ENCODE measurements at places on chromosomes 2 and 18.

DNA sequence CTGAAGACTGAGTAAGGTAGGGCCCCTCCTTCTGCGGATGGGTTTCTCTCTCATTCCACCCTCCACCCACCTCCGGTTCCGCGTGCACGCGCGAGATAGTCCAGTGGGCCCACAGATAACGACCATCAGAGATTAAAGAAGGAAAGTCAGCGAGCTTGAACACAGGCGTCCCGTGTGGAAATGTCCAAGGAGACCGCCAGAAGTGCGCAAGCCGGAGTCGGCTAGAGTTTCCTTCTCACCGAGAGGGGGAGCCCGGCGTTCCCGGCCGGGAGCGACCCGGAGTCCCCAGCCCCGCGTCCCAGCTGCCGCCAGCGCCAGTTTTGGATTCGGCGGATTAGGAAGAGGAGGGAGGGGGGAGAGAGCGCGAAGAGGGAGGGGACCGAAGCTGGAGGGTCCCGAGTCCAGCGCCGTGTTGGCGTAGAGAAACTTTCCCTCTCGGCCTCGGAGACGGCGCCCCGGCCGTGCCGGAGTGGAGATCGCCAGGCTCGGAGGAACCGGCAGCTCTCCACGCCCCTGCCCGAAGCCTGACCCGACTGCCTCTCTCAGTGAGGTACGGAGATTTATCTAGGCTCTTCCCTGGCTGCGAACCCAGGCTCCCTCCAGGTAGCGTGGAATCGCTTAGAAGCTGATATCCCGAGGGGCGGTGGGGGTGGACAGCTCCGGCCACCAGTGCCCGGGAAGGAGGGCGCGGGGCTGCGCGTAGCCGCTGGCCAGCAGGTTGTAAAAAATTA lies at the start of gene GULP1:
GULP1 (plus strand) TSS at position 258 of the 731 bp plus-strand sequence. CDS start 185,829 bp downstream, outside the sequence.
- DNase-seq, result peak; percentile 37

- DNase-seq, result no peak
Measured at GRCh38 chr2:69139778-69140670, 127.0 kb downstream of the ANTXR1 start.

GRCh38 chr2:24077879-24078278 lies 1.8 kb upstream of the SF3B6 start:
- no peak for DNase-seq

DNA sequence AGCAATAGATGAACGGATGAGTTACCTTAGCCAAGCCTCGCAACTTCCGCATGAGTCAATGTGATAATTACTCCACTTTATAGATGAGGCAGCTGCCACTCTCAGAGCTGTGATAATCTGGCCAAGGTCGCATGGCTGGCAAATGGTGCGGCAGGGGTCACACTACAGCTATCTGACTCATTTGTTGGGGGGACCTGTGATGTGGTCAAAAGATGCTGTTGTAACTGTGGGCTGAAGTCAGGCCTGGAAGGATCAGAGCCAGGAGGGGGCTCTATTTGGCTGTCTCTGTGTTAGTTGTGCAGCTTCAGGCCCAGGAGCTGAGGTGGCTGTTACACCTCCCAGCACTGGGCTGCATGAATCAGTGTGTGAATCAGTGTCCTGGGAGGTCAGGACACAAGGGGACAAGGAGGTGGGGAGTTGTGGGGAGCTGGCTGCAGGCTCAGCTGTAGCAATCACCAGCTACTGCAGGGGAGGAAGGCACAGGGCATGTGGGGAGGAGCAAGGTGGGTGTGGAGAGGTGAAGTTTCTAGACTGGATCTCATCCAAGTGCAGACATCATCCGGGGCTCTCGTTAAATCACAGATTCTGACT lies 33.1 kb downstream of the NGEF start:
- no peak for DNase-seq

DNA sequence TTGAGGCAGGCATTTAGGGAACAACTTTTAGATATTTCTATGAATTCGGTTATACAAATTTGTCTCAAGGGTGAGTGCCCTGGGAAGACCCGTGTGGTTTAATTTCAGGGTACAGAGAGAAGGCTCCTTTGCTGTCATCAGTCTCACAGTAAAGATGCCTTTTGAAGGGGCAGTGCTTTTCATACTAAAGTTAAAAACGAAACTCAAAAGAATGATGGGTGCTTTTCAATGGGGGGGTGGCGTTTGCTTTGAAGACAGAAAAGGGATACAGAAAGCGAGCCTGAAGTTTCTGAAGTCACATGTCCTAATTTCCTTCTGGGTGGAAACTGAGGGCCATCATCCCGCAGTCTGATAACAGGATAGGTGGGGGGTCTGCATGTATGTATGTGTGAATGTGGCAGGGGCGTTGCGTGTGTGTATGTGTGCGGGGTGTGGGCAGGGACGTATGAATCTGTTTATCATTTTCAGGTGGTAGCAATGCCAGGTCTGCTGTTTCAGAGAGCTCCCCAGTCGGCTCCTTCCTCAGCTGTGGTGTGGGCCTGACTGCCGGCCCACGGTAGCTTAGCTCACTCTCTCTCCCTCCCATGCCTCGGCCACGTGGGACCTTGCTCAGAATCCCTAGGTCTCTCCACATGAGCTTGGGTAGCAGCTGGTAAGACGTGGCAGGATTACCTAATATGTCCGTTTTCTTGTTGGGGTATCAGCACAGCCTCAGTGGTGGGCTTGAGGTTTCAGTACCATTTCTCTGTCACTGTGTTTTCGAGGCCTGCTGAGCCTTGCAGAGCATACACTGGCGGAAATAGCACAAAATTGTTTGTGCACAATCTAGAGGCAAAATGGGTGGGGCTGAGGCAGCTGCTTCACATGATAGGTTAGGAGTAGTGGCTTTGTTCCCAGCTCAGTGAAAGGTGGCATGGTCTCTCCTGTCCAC lies 32.7 kb downstream of the ARHGAP25 start:
- no peak for DNase-seq

- no peak for DNase-seq
Measured at GRCh38 chr2:147051248-147051647, 793.6 kb upstream of the ACVR2A start.

GRCh38 chr2:186024921-186025320 lies 286.3 kb downstream of the FSIP2 start:
- no peak for DNase-seq

GRCh38 chr18:35241448-35241804 lies 592 bp downstream of the ZNF397 start:
- no peak for DNase-seq

DNA sequence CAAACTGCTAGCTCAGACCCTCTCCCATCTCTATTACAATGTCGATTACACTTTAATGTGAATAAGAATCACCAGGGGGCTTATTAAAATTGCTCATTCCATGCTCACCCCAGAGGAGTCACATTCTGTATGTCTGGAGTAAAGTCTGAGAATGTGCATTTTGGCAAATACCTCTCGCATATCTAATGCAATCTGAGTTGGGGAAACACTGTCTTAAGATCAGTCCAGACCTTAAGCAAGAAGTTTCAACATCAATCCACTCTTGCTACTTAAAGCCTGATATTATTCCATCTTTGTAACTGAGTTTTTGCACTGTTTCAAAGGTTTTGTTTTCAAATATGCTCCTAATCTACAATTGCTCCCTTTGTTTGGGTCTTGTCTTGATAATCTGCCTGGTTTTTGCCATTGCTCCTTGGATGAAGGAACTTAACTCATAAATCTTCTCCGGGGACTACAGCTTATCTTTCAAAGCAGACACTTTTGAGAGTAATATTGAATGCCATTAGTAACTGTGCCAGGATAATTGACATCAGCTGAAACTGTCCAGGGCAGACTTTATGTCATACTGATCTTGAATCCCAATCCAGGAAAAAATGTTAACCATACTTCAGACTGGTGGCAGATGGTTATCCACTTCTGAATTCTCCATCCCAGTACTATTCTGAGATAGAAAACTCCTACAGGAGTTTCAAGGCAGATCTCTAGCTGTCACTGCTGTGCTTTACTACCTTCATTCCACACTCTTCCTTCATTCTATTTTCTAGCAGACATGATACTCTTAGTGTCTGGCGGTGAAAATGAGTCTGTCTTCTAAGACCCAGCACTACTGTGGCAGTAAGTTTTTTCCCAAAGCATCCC lies 200.9 kb downstream of the ERBB4 start:
- DNase-seq, result no peak

- DNase-seq, result no peak
Measured at GRCh38 chr18:63316612-63317555, 2.7 kb downstream of the BCL2 start.

GRCh38 chr2:37029758-37030157 lies 54.4 kb downstream of the HEATR5B start:
- no peak for DNase-seq

DNA sequence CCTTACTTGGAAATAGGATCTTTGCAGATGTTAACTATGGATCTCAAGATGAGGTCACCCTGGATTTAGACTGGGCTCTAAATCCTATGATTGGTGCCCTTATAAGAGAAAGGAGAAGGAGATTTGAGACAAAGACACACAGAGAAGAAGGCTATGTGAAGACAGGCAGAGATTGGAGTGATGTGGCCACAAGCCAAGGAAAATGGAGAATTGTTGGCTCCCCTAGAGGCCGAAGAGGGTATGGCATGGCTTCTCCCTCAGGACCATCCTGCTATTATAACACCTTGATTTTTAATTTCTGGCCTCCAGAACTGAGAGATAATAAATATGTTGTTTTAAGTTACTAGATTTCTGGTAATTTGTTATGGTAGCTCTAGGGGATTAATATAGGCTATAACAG lies 7.6 kb downstream of the CYBRD1 start:
- no peak for DNase-seq

DNA sequence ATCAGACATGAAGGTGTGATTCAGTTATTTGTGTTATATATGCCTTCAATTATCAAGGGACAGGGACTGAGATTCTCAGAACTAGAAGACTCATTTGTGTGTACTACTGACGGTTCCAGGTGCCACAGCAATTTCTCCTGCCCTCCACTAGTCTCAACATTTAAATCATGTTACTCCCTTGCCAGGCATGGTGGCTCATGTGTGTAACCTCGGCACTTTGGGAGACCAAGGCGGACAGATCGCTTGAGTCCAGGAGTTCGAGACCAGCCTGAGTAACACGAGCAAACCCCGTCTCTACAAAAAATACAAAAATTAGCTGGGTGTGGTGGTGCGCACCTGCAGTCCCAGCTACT lies 1.1 kb downstream of the CNDP2 start:
- DNase-seq, result no peak

DNA sequence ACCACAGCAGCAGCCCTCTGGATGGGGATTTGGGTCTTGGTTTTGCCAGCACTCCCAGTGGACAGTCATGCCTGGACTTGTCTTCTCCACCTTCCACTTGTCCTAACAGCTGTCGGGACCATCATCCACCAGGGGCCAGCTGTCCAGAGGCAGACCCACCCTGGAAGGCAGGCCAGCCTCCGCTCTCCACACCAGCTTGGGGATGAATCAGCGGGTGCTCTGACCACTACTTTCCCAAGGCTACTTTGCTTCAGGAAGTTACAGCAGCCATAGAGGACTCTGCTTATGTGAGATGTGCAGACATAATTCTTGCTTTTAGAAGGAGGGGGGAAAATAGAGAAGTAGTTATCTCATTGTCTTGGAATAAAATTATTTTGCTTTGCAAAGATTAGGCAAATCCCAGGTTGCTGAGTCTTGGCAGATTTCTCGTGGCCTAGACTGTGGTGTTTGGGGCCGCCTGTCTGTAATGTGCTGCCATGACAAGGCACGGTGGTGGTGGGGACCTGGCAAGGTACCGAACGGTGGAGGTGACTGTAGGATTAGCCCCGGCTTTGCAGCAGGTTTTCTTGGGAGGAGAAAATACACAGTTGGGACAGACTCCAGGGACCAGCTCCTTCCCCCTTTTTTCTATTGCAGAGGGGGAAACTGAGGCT lies 148.7 kb downstream of the AGAP1 start:
- no peak for DNase-seq

DNA sequence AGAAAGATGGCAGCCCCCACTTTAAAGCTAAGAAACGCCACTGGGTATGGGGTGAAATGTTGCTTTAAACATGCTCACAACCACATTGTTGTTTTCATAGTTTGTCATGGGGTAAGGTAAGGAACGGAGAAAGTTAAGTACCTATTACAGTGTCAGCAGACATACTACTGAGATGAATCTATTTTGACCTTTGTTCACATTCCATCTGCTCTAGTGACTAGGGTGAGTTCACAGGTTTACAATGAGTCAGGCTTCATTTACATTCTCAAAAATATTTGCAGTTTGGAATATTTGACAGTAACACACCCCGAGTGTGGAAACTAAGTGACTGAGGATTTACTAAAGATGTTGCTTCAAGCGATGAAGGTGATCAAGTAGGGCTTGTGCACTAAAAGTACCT lies 428.7 kb upstream of the ACVR2A start:
- peak; percentile 23 for DNase-seq

DNA sequence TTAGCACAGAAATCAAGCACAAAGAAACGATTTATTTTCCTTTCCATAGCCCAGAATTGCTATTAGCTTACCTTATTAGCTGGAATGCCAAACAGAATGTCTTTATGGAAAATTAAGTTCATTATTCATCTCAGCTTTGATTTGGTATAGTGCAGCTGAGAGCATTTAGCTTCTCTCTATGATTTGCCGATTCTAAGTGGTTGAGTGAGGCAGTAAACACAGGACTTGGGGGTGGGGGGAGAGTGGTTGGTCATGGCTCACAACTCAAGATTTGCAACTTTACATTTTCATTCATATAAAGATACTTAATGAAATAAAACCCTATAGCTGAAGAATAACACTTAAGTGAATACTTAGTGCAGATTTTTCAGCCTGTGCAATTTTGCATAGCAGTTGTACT lies 395.2 kb downstream of the TGIF1 start:
- DNase-seq, result no peak

DNA sequence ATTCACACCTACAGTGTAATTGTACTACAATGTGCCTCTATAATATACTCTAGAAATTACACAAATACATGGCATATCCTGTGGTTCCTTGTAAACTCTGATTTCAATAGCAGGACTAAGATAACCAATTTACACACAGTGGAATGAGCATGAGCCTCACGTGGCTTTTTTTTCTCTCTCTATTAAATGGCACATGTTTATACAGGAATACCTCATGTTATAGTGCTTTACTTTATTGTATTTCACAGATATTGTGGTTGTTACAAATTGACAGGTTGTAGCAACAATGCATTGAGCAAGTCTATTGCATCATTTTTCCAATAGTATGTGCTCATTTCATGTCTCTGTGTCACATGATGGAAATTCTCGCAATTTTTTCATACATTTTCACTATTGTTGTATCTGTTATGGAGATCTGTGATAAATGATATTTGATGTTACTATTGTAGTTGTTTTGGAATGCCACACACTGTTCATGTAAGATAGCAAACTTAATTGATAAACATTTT lies 260.0 kb downstream of the FSIP2 start:
- no peak for DNase-seq

DNA sequence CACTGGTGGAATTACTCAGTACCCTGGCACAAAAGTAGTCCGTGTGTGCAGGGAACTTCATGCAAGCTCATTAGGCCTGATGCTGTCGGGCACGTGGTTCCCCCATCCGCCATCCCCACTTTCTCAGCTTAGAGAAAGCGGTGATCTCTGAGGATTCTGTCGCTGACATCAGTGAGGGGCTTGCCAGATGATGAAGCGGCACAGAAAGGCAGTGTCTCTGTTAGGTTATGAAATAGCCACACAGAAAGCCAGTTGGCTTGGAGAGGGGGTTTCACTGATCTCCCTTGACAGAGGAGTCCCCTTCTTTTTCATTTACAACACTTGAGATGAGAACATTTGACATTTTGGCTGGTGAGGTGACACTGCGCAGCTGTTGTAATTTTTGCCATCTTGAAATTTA lies 179.7 kb downstream of the FAM210A start:
- no peak for DNase-seq

Measured in HuH-7.5 (cell line).